Fibroblast of upper back skin (primary cell): ENCODE measurements at places on chromosomes 5 and 9.
A peak's percentile ranks its signal among the peaks of the same experiment; 100 is the strongest.

DNA sequence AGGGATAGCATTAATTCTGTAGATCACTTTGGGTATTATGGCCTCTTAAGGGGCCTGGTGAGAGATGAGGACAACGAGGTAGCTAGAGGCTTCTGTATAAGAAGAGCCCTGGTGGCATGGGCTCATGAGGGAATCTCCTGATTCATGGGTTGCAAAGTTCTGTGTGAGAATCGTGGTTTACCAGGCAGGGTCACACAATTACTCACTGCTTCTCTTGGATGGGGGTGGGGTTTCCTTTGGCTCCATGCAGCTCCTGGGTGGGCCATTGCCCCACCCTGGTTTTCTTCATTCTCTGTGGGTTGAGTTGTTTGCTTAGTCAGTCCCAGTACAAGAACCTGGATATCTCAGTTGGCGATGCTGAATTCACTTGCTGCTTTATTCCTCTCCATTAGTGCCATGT, 30.9 kb upstream of the TNFSF15 start:
- DNase-seq: peak; percentile 65

- no peak for DNase-seq
Observed at GRCh38 chr5:153700940-153701339, 210.5 kb downstream of the GRIA1 start.

GRCh38 chr5:57247765-57248164, 73.9 kb downstream of the GPBP1 start:
- no peak for DNase-seq

DNA sequence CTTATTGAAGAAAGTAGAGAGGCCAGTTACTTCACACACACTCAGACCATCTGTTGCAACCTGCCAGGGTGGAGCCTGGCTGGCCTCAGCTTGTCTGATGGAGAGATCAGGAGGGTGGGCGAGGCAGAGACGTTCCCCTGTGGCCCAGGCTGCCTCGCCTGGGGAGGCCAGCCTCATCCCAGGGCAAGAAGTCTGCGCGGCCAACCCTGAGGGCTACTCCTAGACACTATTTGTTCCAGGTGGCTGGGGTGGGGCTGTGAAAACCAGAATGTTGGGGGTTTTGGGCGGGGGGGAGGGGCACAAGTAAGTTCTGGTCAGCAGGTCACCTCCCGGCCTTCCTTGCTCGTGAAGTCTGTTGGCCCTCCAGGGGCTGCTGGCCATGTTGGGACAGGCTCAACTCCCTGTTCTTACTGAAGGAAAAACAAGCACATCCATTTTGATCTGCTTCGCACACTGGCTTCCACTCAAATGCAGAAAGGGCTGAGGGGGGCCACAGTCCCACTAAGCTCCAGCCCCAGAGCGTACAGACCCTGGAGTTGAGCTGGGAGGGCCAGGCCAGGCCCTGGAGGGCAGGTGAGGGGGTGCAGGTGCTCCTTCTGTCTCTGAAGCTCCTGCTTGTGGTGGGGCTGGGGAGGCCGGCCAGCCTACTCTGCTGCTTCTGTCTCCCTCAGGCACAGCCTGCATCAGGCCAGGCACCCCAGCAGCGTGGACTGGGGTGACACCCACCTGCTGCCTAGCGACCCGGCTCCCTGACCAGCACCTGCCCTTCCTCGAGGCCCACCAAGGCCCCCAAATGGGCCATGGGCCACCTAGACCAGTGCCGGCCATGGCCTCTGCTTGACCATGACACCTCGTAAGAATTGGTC, 46.6 kb downstream of the SECISBP2 start:
- no peak for DNase-seq

DNA sequence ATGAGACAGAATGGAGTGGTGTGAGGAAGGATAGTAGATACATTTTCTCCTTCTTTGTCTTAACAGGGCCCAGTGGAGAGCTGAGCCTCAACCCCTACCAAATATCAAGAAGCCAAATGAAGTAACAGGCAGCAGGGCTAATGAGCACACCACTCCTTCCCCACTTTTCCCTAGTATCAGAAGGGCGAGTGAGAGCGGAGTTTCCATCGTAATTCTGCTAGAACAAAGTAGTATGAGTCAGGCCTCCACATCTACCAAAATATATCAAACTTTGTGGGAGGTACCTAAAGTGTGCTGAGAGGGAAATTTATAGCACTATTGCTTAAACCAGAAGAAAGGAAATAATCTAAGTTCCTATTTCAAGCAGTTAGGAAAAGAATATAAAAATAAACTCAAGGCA, 769.0 kb upstream of the RGMB start:
- peak; percentile 12 for DNase-seq
